MCF 10A (cell line): ENCODE measurements at places on chromosomes 2 and 18.
A peak's percentile ranks its signal among the peaks of the same experiment; 100 is the strongest.

DNA sequence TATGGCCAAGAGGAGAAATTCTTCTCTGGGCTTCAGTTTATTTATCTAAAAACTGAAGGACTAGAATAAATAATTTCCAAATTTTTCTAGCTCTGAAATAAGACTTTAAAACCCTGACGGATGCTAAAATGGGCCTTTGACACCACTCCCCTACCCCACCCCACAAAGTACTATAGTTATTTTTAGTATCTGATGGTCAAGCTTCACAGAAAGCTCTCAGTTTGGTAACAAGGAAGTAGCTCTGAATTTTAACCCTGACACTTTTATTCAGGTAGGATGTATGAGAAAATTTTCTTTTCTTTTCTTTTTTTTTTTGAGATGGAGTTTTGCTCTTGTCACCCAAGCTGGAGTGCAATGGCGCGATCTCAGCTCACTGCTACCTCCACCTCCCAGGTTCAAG is 2.4 kb downstream of the RBKS start:
- H3K36me3 ChIP-seq: peaks cover 21% of the 10 kb centered on the region
- H3K27ac ChIP-seq: no peak overlapping the region
- peaks cover 32% of the 10 kb centered on the region for H3K4me1 ChIP-seq
- no peak for DNase-seq
- no peak overlapping the region for H3K4me3 ChIP-seq

- no peak overlapping the region for H3K4me3 ChIP-seq
- no peaks in the 10 kb centered on the region for H3K36me3 ChIP-seq
- no peak overlapping the region for H3K27ac ChIP-seq
- peak; percentile 66 for DNase-seq
- H3K27me3 ChIP-seq: no peaks in the 10 kb centered on the region
Observed at GRCh38 chr2:190069936-190070696, 7.6 kb upstream of the MSTN start.

DNA sequence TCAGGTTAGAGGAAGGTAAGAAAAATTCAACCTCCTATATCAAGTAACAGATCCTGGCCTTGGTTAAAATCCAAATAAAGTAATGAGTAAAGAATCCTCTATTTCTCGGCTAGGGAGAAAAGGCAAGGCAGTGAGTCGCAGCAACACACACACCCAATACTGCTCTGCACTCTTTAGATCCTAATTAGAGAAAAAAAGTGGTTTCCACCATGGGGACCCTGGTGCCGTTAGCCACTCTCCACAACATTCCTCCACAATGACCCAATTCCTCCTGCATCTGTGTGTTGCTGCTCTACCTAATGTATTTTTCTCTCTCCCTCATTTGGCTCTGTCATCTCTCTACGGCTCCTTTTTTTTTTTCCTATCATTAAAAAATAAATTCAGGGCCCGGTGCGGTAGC is 462.7 kb downstream of the METTL4 start:
- H3K4me1 ChIP-seq: peaks cover 32% of the 10 kb centered on the region
- DNase-seq: no peak
- peak overlapping the region; percentile 35 for H3K27ac ChIP-seq
- H3K27me3 ChIP-seq: no peaks in the 10 kb centered on the region
- H3K4me3 ChIP-seq: no peak overlapping the region

DNA sequence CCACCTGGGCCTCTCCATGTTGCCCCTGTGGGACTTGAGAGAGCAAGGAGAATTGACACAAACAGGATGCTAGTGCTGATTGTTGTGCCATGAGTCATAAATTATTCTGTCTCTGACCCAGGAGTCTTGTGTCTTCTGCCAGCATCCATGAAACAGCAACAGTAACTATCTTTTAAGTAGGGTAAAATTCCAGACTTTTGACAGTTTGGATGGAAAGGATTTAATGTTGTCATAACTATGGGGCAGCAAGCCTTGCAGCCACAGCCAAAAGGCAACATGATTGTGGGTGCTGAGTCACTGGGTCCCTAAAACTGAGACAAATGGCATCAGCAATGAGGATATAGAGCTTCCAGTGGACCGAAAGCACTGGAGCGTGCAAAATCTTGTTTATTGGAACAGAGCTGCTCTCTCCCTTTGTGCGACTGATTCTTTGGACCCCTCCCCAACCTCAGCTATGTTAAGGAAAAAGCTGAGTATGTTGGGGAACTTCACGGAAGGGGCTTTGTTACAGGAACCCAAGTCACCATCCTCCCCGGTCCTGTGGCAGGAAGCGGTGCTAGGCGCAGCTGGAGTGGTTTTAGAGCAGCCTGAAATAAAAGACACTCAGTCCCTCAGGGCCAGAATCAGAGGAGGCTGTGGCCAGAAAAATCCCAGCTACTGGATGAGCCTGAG is 9.6 kb upstream of the ITPRIPL1 start:
- H3K36me3 ChIP-seq: no peaks in the 10 kb centered on the region
- no peak overlapping the region for H3K27ac ChIP-seq
- DNase-seq: peak; percentile 64
- peaks cover 18% of the 10 kb centered on the region for H3K27me3 ChIP-seq
- no peak overlapping the region for H3K4me3 ChIP-seq

- H3K36me3 ChIP-seq: no peaks in the 10 kb centered on the region
- H3K4me1 ChIP-seq: no peaks in the 10 kb centered on the region
- no peak for DNase-seq
- no peaks in the 10 kb centered on the region for H3K27me3 ChIP-seq
Observed at GRCh38 chr18:55641486-55641885, 53.5 kb upstream of the TCF4 start.

DNA sequence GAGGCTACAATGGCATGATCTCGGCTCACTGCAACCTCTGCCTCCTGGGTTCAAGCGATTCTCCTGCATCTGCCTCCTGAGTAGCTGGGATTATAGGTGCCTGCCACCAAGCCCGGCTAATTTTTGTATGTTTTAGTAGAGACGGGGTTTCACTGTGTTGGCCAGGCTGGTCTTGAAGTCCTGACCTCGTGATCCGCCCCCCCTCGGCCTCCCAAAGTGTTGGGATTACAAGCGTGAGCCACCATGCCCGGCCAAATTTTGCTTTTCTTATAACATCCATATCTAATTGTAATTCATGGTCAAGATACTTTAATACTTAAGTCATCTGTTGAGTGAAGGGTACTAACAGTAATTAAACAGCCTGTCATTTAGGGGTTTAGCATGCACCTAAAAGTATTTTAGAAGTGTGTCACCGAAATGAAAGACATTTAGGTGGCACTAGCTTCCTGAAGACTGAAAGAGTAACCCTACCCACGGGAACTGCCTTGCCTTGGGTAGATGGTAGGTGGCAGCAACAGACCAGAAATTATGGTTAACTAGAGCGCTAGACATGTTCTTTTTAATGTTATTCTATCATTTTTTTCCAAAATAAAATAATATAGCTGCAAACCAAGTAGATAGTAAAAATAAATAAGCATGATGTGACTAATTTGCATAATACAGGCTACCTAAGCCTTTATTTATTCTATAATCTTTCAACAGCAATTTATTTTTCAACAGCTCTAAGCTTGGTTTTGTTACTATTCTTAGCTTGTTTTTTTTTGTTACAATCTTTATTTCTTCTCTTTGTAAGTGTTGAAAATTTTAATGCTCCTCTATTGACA is 8.6 kb upstream of the ACYP2 start:
- H3K27me3 ChIP-seq: no peaks in the 10 kb centered on the region
- no peaks in the 10 kb centered on the region for H3K36me3 ChIP-seq
- H3K27ac ChIP-seq: no peak overlapping the region
- peaks cover 6% of the 10 kb centered on the region for H3K4me1 ChIP-seq
- H3K4me3 ChIP-seq: no peak overlapping the region
- DNase-seq: peak; percentile 68

GRCh38 chr2:3730646-3731045 is 27.3 kb downstream of the DCDC2C start:
- H3K27ac ChIP-seq: no peak overlapping the region
- peak; percentile 74 for DNase-seq
- peaks cover 23% of the 10 kb centered on the region for H3K27me3 ChIP-seq
